ENCODE measurements at places on chromosomes 11 and 22.

DNA sequence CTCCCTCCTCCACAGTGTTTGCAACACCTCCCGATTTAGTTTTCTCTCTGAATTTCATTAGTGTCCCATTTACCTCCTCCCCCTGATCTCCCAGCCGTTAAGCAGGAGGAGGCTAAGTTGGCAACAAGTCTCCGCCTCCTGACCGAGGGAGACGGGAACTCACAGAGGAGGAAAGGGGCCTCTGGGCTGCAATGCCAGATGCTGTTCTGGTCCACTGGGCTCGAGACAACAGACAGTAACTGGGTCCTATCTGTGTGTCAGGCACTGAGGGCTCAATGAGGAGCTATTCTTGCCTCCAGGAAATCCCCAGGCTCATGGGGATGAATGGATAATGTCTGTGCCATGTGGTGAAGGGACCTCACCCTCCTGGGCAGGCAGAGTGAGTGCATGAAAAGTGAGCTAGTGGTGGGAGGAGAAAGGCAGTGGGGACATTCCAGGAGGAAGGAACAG lies 228.1 kb downstream of the TENM4 start:
- no peak for DNase-seq

- DNase-seq = peak; percentile 61
Observed at GRCh38 chr22:41526830-41527799, 17.2 kb downstream of the POLR3H start.

DNA sequence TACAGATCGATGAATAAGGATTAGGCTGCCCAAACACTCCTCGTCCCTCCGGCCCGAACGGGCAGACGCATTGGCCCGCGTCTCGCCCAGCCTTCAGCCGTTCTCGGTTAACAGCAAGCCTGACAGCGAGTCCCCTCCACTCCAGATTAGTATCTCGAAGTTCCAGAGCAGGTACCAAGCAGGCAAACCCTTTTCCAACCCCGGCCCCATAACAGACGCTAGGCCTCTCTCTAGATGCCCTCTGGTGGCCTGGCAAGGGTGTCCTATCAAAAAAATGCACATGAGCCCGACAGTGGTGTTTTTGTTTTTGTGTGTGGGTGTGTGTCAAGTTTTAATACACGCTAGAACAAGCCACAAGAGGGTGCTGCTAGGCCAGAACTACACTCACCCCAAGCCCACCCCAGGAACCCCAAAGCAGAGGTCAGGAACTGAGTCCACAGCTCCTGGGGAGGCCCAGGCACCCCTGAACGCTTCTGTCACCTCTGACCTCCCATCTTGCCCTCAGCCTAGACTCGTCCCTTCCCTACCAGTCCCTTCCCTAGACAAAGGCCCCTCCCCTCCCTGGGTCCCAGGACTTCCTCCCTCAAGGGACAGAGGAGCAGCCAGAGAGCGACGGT lies 658 bp upstream of the ARFGAP2 start:
- DNase-seq = peak; percentile 45

DNA sequence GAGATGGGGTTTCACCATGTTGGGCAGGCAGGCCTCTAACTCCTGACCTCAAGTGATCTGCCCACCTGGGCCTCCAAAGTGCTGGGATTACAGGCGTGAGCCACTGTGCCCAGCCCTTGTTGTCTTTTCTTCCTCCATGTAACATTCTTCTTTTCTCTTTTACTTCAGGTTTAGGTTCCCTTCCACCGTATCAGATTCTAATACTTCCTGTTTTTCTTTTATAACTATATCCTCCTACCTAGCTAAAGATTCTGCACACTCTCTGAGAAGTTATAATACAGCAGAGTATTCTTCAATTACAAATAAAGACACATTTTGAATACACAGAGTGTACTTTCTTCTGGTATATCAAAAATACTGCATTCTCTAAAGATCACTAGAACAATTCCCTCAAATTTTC lies 33.2 kb upstream of the GAB2 start:
- DNase-seq = no peak

Data from stimulated activated CD4-positive, alpha-beta T cell treated with anti-CD3 and anti-CD28 coated beads, Interleukin-1b, Interleukin-23, amount 100 ng/mL, for 1 hour (primary cell).